HepG2 (cell line): ENCODE measurements at places on chromosomes 4 and X.
A peak's percentile ranks its signal among the peaks of the same experiment; 100 is the strongest.

DNA sequence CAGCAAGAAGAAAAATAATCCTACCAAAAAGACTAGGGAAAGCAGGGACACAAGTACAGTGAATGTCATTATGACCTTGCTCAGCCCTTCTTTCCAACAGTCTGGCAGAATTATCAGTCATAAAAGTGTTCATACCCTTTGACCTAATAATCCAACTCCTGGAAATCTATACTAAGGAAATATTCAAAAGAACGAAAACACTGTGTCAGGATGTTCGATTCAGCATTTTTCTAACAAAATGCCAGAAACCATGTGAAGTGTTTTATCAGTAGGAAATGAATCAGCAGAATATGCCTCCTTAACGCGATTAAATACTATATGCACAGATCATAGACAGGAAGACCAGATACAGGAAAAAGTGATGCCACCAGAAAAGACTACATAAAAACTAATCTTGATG, 16.2 kb upstream of the S100G start:
- DNase-seq = no peak

- no peak for DNase-seq
These were observed 801.8 kb downstream of the STIM2 start for GRCh38 chr4:27662426-27662825.

GRCh38 chrX:110734271-110734670, 61.3 kb downstream of the CHRDL1 start:
- DNase-seq = no peak

- DNase-seq = no peak
These were observed 53.2 kb upstream of the TNIP3 start for GRCh38 chr4:121217351-121217750.

- no peak for DNase-seq
These were observed 316.6 kb upstream of the BOD1L1 start for GRCh38 chr4:13944095-13944511.

- no peak for DNase-seq
These were observed 29.4 kb downstream of the TMA16 start for GRCh38 chr4:163523791-163524365.

DNA sequence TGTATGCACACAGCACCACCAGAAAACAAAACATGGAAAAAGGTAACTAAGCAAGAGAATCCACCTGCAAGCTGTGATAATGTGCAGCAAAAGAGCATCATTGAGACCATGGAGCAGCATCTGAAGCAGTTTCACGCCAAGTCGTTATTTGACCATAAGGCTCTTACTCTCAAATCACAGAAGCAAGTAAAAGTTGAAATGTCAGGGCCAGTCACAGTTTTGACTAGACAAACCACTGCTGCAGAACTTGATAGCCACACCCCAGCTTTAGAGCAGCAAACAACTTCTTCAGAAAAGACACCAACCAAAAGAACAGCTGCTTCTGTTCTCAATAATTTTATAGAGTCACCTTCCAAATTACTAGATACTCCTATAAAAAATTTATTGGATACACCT, 90.2 kb downstream of the TET2 start:
- no peak for DNase-seq

GRCh38 chr4:125091101-125091500, 223.7 kb upstream of the FAT4 start:
- no peak for DNase-seq

DNA sequence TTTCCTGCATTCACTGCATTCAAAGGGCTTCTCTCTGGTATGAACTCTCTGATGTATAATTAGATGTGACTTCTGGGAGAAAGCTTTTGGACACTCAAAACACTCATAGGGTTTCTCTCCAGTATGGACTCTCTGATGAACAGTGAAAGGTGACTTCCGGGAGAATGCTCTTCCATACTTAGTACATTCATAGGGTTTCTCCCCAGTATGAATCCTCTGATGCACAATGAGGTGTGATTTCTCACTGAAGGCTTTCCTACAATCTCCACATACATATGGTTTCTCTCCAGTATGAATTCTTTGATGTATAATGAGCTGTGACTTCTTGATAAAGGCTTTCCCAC, 12.2 kb downstream of the ZNF630 start:
- no peak for DNase-seq

- DNase-seq = no peak
These were observed 457.9 kb downstream of the GPAT3 start for GRCh38 chr4:83993774-83994173.

DNA sequence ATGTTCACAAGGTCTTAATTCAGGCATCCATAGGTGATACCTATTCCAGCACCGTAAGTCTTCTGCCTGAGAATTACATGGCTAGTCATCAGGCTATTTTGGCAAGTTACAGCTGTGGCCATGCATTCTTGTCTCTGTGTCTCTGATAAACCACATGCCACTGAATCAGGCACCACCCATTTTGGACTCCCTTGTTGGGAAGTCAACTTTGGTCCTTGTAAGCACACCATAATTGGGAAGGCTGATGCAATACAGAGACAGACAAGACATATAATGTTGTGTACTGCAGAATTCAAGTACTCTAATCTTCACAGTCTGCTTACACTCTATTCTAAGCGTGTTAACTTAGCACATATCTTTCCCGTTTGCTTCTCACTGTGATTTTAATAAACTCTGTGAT, 483.7 kb upstream of the FTHL17 start:
- no peak for DNase-seq

GRCh38 chrX:44945736-44946135, 72.7 kb downstream of the KDM6A start:
- peak; percentile 10 for DNase-seq
